ENCODE measurements at places on chromosomes 4 and X.
A peak's percentile ranks its signal among the peaks of the same experiment; 100 is the strongest.

GRCh38 chrX:102934624-102935023, 2.4 kb upstream of the RAB40AL start:
- DNase-seq: peak; percentile 56

DNA sequence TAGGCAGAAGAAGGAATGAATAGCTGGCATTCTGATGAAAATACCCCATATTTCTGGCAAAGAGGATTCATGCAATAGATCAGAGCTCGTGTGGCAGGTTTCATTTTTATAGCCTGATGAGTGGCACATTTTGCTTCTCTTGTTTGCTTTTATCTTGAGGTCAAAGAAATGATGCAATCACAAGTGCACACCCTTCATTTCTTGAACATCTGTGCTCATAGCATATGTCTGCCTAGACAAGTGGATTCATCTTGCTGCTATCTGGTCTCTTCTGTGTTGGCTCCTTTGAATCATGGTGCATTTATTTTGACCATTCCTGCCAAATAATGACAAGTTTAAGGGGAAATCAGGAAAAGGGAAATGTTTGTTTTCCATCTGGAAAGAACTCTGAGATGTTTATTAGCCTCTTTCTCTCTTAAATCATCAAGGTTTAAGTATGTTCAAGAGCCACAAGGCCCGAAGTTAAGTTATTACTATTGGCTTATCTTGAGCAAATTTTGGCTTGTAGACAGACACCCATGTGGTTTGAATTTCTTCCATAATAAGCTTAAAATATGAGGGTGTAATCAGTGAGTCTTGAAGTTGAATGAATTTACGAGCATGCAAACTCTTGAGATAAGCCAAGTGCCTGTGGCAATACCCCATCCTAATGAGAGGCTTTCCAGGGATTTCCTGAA, 59.3 kb upstream of the HS3ST1 start:
- no peak for DNase-seq

- no peak for DNase-seq
These were observed at the start of gene SFRP2 for GRCh38 chr4:153788413-153789276. Gene SFRP2, minus strand, starts transcription at chr4:153789083. Its CDS starts 248 bp downstream, at chr4:153788835.

DNA sequence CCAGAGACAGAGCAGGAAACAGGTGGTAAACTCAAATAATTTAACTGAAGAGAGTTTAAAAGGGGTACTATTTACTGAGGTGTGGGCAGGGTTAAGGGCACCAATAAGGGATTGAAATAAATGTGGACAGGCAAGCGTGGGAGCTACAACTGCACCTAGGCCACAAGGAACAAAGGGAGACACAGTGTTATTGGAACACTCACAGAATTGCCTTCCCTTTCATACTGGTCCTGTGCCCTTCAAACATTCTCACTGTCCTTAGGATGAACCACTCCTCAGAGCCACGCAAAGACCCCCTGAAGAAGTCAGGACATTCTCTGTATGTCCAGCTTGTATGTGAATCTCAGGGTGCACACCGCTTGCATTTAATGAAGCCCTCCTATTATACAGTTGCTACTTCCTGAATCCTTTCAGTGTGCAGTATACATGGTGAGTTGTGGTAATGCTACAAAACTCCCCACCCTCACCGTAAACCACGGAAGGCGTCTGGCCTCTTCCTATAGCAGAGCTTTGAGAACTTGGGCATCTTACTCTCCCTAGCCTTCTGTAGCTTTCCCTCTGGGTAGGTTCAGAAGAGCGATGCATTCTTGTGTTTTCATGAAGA, 9.6 kb upstream of the MRPL1 start:
- DNase-seq: peak; percentile 76

GRCh38 chr4:156038772-156039171, 85.1 kb upstream of the CTSO start:
- no peak for DNase-seq

- DNase-seq: no peak
These were observed 9.5 kb upstream of the CXCR3 start for GRCh38 chrX:71627588-71628404.

DNA sequence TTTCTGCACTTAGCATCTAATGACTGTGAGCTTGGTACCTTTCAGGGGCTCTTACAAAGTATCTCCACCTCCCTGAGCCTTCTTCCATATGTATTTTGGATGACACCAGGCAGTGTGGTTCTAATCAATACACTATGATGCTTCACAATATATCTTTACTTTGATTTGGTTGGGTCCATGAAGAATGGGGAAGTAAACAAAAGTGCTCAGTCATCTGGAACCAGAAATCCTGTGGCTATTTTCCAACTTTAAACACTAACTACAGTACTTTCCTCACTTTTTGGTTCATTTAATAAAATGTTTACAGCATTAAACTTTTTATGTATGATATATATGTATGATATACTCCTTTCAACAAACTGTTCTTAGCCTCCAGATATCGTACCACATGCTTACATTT, 216.4 kb upstream of the AFF2 start:
- DNase-seq: no peak

- DNase-seq: peak; percentile 89
These were observed 4.4 kb downstream of the GPRIN3 start for GRCh38 chr4:89303177-89303576.

GRCh38 chr4:61462451-61463326, 262.6 kb downstream of the ADGRL3 start:
- DNase-seq: no peak

- DNase-seq: no peak
These were observed 138.3 kb downstream of the PDE5A start for GRCh38 chr4:119490335-119490734.

DNA sequence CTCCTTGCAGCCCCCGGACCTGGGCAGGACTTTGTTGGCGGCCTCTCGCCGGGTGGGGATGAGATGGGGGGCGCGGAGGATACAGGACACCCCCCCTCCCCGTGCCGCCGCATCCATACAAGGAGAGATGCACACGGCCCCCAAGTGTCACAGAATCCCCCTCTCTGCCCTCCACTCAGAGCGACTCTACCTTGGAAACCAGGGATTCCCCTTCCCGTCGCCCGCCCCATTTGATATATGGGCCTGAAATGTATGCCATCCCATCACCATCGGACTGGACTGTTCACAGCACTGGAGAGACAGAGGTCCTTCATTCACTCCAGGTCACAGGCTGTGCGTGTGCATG, 426 bp downstream of the PORCN start:
- no peak for DNase-seq

DNA sequence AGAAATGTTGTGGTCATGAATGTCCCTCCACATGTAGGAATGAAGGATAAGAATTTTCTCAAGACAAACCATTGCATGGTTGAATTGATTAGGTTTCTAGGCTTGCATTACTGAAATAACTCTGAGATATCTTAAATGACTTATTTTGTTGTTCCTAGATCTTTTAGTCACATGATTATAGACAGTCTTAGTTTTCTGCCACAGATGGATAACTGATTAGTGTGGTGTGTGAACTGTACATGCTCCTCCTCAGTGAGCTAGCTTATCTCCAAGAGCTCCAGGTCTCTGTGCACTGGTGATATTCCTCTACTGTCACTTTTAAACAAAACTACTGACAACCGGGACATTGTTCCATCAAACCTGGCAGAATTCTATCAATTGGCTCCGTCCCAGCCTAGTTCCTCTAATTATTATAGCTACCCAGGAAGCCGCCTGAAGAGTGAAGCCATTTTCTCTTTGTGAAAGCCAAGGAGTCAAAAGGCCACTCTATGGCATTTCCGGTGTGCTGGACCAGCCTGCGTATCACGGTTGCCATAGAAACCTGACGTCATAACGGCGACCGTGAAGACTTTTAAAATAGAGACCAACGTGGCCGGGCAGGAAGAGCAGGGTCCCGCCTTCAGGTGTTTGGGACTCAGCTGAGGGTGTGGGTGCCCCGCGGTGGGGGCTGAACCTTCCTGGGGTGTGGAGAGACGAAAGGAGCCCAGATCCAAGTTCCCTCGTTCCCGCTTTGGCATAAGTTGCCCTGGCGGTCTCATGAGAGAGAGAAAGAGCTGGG, 28.1 kb downstream of the BEX3 start:
- DNase-seq: peak; percentile 73

DNA sequence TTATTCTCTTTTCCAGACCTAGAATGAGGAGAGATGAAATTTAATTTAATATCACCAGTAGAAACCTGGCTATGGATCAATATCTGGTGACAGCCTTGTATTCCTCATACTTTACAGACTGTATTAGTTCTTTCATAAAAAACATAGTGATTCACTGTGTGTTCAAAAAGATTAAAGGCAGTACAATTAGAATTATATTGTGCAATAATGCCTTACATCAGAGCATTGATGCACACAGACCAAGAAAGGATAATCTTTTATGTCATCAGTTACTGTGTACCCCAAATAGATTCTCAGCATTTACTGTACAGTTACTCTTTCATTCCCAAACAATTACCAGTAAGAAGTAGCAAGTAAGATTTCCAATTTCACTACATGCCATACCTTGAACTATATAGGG, 260.5 kb upstream of the ANXA10 start:
- no peak for DNase-seq

DNA sequence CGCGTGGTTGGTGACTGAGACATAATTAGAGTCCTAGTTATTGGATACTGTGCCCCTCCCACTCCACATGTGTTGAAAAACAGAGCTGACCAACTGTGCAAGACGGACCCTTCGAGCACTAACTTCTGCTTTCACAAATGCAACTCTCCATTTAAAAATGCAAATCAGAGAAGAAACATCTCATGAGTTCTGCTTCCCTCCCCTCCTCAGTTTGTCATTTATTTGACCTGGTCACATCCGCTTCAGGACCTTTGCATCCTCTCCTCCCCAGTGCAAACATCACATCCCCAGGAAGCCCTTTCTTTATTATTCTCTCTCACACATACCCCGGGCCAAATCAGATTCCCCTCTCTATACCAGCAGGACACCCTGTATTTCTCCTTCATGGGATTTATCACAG, 38.1 kb upstream of the NOCT start:
- no peak for DNase-seq

- DNase-seq: peak; percentile 84
These were observed 42.5 kb upstream of the BBS12 start for GRCh38 chr4:122689972-122690371.

- DNase-seq: no peak
These were observed 50.1 kb downstream of the RHOH start for GRCh38 chr4:40246938-40247337.

- no peak for DNase-seq
These were observed 524.9 kb upstream of the HTR2C start for GRCh38 chrX:114058988-114059418.

DNA sequence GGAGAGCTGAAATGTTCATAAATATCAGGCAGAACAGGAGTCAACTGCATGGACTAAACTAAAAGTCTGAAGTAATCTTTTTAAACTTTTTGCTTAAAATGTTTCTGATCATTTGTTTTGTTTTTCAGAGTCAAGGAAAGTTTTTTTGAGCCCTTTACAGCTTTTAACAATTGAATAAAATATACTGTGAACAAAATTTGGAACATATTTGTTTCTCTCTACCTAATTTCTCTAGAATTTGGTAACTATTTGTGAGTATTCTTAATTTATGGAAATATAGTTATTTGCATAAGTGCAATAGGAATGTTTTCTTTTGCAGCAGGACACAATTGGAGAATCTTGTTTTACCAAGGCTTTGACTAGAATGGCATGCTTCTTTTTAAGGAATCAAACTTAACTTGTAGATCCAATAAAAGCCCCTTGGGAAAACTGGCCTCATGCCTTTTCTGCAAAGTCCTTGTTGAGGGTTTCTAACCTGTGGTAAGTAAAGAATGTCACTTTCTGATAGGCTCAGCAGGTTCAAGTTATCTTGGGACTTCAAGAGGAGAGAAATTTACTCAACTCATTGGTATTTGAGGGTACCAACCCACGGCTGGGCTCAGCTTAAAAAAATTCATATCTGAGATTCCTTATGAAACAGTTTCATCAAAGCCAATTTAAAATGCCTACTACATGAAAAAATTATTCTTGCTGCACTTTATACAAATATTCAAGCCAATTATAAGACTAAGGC, 91.5 kb downstream of the UPRT start:
- no peak for DNase-seq

DNA sequence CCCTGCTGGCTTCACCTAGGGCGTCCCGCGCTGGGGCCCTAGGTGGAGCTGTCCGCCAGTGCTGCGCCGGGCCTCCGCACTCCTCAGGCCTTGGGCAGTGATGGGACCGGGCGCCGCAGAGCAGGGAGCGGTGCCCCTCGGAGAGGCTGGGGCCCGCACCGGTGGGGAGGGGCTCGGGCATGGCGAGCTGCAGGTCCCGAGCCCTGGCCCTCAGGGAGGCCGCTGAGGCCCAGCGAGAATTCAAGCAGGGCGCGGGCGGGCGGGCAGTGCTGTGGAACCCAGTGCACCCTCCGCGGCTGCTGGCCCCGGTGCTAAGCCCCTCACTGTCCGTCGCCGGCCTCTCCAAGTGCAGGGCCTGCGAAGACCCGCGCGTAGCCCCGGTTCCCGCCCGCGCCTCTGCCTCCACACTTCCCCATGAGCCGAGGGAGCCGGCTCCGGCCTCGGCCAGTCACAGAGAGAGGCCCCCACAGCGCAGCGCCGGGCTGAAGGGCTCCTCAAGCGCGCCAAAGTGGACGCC, 565.1 kb upstream of the NDST4 start:
- no peak for DNase-seq

DNA sequence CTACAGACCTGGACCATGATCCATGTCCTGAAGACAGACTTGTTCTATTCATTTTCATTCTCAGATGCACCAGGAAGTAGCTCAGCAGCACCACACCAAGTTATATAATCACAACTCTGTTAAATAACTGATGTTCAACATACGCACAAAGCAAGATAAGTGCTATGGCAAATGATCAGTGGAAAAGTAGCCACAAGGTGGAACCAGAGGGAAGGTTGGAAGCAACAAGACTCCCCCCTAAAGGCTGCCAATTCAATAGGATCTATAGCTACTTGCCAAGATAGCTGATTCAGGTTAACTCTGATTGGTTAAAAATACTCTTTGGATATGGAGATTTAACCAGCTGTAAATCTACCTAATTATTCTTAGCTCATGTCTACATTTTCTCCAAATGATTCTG, 23.7 kb upstream of the FAM47B start:
- DNase-seq: no peak

DNA sequence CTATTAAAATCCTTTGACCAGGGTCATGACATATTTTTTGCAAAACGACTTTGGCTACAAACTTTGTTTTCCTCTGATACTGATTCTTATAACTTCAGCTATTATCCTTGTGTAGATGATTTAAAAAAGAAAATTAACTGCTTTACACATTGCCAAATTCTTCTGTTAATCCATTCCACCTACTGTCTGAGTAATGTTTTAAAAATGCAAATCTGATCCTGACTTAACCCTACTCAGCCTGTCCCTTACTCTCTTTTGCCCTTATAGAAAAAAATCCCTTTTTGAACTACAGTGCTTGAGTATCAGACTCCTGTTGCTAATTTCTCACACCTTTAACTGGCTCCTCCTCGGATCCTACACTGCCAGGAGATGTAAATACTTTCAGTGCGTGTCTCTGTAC, 723.1 kb downstream of the ADGRL3 start:
- DNase-seq: no peak

DNA sequence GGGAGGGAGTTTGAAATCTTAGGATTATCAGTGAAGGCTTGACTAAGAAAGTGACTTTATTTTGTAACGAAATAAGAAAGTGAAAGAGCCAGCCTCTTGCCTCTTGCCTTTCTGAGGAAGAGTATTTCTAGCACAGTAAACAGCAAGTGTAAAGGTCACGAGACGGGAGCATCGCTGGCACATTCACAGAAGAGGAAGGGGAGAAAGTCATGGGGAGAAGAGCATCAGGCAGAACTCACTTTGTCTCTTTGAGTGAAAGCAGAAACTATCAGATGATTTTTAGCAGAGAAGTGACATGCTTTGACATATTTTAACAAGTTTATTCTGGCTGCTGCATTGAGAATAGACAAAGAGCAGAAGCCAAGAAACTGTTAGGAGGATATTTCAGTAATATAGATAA, 313.8 kb downstream of the CAMK2D start:
- DNase-seq: peak; percentile 23

GRCh38 chr4:80196259-80196921, 913 bp upstream of the PRDM8 start:
- no peak for DNase-seq
